A549 treated with ZK216348 at 1 μM for 4 hours (cell line): ENCODE measurements at places on chromosomes 1 and 21. TPM values are rescaled to one million over a fixed set of nuclear protein-coding genes. Genes with fewer than 3 reads are reported as not detected.

The KRTAP7-1 gene
- not detected in 5 replicates for total RNA-seq

The OPTC gene
- not detected in 5 replicates for total RNA-seq

The ADCY10 gene
- total RNA-seq, result 0.02 to 0.40 TPM (median 0.25 TPM) in 4 of 5 replicates, not detected in the other

The OR2L5 gene
- not detected in 5 replicates for total RNA-seq

The GBP6 gene
- total RNA-seq, result not detected in 5 replicates

The ZFP69B gene
- 1.5 to 3.0 TPM (median 1.8 TPM) in 5 replicates for total RNA-seq

The FMO4 gene
- total RNA-seq, result 0.19 to 0.86 TPM (median 0.52 TPM) in 5 replicates

The FAM43B gene
- total RNA-seq, result 2.3 to 6.5 TPM (median 4.9 TPM) in 5 replicates

The MAN1C1 gene
- total RNA-seq, result 0.09 to 0.63 TPM (median 0.34 TPM) in 5 replicates

The PPIAL4G gene
- total RNA-seq, result not detected in 5 replicates

The ROR1 gene
- total RNA-seq, result 7.4 to 11.0 TPM (median 9.0 TPM) in 5 replicates

The TDRD10 gene
- not detected in 5 replicates for total RNA-seq

The NTNG1 gene
- total RNA-seq, result not detected in 5 replicates

The OR2W3 gene
- total RNA-seq, result not detected in 5 replicates

The OR6N1 gene
- total RNA-seq, result not detected in 5 replicates

The BSND gene
- not detected in 5 replicates for total RNA-seq

The RHD gene
- total RNA-seq, result not detected in 5 replicates

The RGS13 gene
- not detected in 5 replicates for total RNA-seq

The TTC34 gene
- 0.02 to 0.07 TPM (median 0.05 TPM) in 4 of 5 replicates, not detected in the other for total RNA-seq

The SHISA4 gene
- total RNA-seq, result 10.7 to 19.6 TPM (median 17.4 TPM) in 5 replicates

The STUM gene
- not detected in 5 replicates for total RNA-seq

The AMY1B gene
- not detected in 5 replicates for total RNA-seq

The RAVER2 gene
- total RNA-seq, result 3.5 to 5.7 TPM (median 5.0 TPM) in 5 replicates

The FCGR2B gene
- total RNA-seq, result not detected in 5 replicates

The GBP2 gene
- total RNA-seq, result 0.53 to 1.4 TPM (median 0.85 TPM) in 5 replicates

The CELA3B gene
- total RNA-seq, result not detected in 5 replicates

The ATP1A4 gene
- not detected in 5 replicates for total RNA-seq

The SLC45A1 gene
- 3.7 to 9.5 TPM (median 8.6 TPM) in 5 replicates for total RNA-seq

The UBXN10 gene
- total RNA-seq, result not detected in 5 replicates

The KPRP gene
- total RNA-seq, result not detected in 5 replicates

The IVL gene
- 0.15 TPM in 1 of 5 replicates, not detected in the others for total RNA-seq

The LCE1B gene
- total RNA-seq, result not detected in 5 replicates

The HLX gene
- total RNA-seq, result 3.9 to 6.2 TPM (median 5.3 TPM) in 5 replicates

The ADGRL2 gene
- 7.3 to 10.7 TPM (median 9.2 TPM) in 5 replicates for total RNA-seq

The SPRR2E gene
- total RNA-seq, result not detected in 5 replicates

The CALML6 gene
- total RNA-seq, result 0.19 to 0.37 TPM (median 0.24 TPM) in 5 replicates

The MINDY1 gene
- 2.3 to 4.2 TPM (median 3.8 TPM) in 5 replicates for total RNA-seq

The TRABD2B gene
- total RNA-seq, result 0.58 to 2.1 TPM (median 1.7 TPM) in 5 replicates

The FCAMR gene
- 0.14 TPM in 1 of 5 replicates, not detected in the others for total RNA-seq

The SH2D5 gene
- total RNA-seq, result 12.2 to 17.6 TPM (median 14.5 TPM) in 5 replicates

The IQCC gene
- 1.6 to 2.7 TPM (median 2.1 TPM) in 5 replicates for total RNA-seq

The TIAM1 gene
- 0.53 to 0.79 TPM (median 0.61 TPM) in 5 replicates for total RNA-seq

The S100A13 gene
- total RNA-seq, result 158 to 174 TPM (median 170 TPM) in 5 replicates

The SDC3 gene
- 6.8 to 14.0 TPM (median 10.4 TPM) in 5 replicates for total RNA-seq
